Gastroesophageal sphincter (tissue), 4 donors: ENCODE measurements at places on chromosomes 6 and 20. TPM values are rescaled to one million over a fixed set of nuclear protein-coding genes. Genes with fewer than 3 reads are reported as not detected.
A peak's percentile ranks its signal among the peaks of the same experiment; 100 is the strongest.

VGLL2 gene
- not detected for total RNA-seq

DNA sequence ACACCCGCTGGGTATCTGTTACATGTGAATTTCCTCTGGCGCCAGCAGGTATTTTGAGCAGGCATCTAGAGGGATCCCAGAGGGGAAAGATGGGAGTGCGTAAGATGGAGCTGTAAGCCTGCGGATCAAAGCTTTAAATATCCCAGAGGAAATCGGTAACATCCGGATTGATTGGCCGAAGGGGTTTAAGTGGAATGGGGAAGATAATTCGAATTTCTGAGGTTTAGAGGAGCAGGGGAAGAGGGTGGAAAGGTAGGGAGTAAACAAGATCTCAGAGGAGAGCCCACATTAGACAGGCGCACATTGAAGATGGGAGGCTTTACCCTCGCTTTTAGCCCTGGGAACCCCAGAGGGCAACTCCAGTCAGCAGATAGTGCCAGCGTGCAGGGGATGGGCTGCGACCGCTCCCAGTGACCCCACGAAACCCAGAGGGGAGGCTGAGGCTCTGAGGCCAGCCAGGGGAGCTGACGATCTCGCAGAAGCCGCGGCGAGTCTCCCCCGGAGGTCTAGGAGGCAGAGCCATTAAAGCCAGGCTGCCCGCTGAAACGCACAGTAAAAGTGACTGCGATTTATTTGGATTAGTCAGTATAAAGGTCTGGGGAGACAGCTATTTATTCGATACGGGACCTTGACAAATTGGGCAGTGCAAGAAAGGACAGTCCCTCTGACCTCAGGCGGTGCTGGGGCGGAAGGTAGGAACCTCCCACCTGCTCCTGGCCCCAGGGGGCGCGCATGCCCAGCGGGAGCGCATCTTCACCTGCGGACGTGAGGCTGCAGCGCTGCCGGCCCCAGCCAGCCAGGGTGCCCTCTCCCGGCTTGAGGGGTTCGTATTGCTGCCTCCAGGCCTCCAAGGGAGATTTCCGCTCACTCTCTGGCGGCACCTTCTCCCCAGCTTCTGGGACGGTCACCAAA lies 34.3 kb upstream of the TCF21 start:
- peak; percentile 43 for ATAC-seq

CD24 gene
- 6.2 TPM for total RNA-seq

GRCh38 chr20:6513599-6513998 lies 253.9 kb upstream of the BMP2 start:
- no peak for ATAC-seq

DNA sequence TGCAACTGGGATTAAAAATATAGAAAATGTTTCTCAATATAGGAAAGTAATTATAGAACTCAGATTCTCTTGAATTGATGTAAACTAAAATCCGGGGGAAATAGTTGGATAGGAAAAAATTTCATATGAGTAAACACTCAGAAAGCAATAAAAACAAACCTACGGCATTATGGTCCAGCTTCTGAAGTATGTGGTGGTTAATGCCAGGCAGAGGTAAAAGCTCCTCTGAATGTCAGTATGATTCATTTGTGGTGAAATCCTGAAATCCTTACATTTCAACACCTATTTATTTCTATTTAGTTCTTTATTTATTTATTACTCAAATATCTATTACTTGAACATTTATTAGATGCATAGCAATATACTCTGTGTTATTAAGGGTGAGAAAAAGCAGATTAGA lies 145.1 kb downstream of the RIMS1 start:
- ATAC-seq = no peak

- ATAC-seq = peak; percentile 74
These were observed 4.8 kb downstream of the TRIM10 start for GRCh38 chr6:30156262-30156599.

- ATAC-seq = no peak
These were observed 134.2 kb upstream of the IFNGR1 start for GRCh38 chr6:137353346-137353745.

GRCh38 chr20:63252284-63252711 lies 2.0 kb downstream of the NKAIN4 start:
- ATAC-seq = no peak

GRCh38 chr6:117491916-117492315 lies 9.4 kb downstream of the DCBLD1 start:
- no peak for ATAC-seq

ZBTB12 gene
- 0.40 TPM for total RNA-seq

DNA sequence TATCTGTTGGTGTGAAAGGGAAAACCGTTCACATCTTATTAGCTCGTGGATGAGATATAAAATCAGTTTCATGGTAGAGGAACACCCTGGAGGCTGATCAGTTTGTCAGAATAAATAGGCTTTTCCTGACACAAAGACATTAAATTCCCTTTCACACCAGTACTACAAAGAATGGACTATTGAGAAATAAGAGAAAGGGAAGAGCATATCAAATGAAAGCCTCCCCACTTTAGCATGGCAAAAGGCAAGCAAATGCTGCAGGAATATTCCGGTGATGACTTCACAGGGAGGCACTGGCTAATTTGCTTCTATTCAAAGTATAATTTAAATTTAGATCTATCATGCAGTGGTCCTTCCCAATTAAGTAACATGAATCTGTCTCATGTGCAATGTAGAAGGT lies 115.9 kb upstream of the AGPAT4 start:
- no peak for ATAC-seq

DNA sequence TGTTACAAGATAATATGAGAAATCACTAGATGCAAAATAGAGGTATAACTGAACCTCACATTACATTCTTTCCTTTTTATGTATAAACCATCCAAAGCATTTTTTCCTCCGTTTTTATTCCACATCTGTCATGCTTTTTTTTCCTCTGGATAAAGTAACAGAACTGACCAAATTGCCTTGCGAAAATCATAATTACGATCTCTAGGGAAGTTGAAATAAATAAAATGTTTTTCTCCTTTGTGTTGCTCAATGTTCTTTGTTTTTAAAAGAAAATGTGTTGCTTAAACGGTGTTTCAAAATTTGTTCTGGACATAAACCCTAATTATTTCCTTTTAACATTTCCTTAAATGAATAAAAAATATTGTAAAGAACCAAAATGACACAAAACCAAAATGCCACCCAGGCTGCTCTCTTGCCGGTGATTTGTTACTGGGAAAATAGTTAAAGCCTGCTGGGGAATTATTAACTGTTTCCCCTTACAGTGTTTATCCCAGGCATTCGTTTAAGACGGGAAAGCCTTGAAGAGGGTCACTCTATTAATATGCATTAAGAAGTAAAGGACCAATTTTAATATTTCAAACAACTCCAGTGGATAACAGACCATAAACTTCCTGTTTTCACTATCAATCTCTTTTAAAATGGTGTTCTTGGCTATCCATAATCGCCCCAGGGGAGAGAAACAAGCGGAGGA lies 1.7 kb upstream of the ADGRB3 start:
- ATAC-seq = no peak

SIRPD gene
- total RNA-seq = not detected

DNA sequence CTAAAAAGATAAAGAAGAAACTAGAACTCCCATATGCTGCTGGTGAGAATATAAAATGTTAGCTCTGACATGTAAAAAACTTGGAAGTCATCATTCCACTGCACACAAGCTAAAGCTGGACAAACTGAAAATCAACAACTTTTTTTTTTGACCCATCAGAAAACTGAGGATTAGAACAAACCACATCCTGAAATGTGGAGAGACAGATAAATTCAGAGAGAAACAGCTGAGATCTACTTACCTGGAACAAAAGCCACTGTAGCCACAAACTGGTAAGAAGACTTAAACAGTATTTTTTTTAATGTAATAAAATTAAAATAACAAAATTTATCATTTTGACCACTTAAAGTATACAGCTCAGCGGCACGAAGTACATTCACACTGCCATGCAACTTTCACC lies 408.5 kb upstream of the RGS17 start:
- ATAC-seq = no peak

C20orf141 gene
- not detected for total RNA-seq

DNA sequence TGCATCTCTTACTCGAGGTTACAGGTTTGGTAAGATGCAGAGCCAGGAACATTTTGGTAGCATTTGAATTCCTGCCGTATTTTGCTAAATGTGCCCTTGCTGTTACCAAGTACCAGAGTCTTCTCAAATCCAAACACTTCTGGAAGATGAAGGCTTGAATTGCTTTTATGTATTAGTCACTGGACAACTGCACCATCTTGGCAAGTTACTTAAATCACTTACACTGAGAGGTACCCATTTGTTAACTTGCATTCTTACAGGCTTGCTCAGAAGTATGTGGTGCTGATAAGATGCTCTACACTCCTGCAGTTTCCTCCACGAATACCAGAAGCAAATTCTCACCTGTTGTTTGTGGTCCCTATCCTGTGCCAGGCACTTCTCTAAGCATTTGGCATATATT lies 12.7 kb downstream of the IL22RA2 start:
- ATAC-seq = no peak

- no peak for ATAC-seq
These were observed 37.4 kb upstream of the TXLNB start for GRCh38 chr6:139329224-139329623.

DNA sequence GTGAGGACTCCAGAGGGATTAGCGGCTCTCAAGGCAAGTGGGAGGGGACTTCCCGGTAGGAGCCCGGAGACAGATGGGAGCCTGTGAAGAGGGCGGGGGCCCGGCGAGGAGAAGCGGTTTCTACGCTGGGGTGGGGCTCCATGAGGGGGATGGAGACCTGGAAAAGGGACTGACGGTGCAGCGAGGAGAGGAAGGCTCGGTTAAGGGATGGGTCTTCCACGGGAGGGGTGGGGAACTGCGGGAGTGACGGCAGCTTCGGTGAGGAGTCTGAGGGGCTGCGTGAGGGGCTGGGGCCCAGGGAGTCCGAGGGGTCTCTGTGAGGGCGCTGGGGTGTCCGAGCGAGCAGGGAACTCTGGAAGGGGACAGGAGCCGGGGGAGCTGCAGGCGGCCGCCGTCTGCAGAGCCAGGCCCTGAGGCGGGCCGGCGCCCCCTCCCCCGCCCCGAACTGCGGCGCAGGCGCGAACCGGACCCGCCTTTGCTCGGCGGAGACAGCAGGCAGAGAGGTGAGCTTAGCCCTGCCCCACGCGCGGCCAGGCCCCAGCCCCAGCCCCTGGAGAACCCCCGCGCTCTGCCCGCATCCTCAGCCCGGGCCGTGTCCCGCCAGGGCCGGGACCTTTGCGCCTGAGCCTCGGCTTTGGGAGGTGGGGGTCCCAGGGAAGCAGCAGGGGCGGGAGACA lies at the start of gene NRSN2:
NRSN2 (plus strand) TSS at position 472 of the 677 bp plus-strand sequence. CDS start 2,533 bp downstream, outside the sequence.
- ATAC-seq = peak; percentile 62

GRCh38 chr6:41372832-41373626 lies 37.6 kb downstream of the NCR2 start:
- no peak for ATAC-seq

OLIG3 gene
- total RNA-seq = not detected

GRCh38 chr6:143115728-143116127 lies 55.0 kb downstream of the AIG1 start:
- ATAC-seq = no peak

- ATAC-seq = no peak
These were observed 83.3 kb downstream of the CHD6 start for GRCh38 chr20:41534842-41535241.

DNA sequence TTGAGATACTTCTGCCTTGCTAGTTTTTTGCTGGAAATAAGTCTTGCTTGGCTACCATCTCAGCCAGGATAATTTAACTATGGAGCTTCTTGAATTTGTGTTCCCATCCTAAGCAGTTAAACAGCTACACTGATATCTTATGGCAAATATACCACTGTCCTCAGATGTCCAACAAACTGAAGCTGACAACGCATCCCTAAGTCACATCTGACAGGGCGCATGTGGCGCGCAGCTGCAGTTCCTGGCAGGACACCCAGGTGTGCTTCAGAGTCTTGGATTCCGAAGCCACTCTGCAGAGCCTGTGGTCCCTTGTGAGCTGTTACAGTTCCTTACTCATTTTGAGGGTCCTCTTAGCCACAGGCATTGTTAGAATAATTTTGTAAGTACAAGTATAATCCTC lies 127.9 kb downstream of the WDR27 start:
- ATAC-seq = no peak

BFSP1 gene
- total RNA-seq = 5.9 TPM

RAD21L1 gene
- not detected for total RNA-seq

GRCh38 chr6:121393731-121394505 lies 41.5 kb upstream of the GJA1 start:
- no peak for ATAC-seq

- no peak for ATAC-seq
These were observed 57.4 kb upstream of the CCDC167 start for GRCh38 chr6:37556881-37557644.

- ATAC-seq = no peak
These were observed 202.3 kb downstream of the DLL1 start for GRCh38 chr6:170088582-170088955.

- ATAC-seq = no peak
These were observed 49.9 kb downstream of the SLC35A1 start for GRCh38 chr6:87522686-87523085.

CBLN4 gene
- 0.40 TPM for total RNA-seq

FAM184A gene
- total RNA-seq = 8.3 TPM

EPHA7 gene
- total RNA-seq = 162 TPM

DNA sequence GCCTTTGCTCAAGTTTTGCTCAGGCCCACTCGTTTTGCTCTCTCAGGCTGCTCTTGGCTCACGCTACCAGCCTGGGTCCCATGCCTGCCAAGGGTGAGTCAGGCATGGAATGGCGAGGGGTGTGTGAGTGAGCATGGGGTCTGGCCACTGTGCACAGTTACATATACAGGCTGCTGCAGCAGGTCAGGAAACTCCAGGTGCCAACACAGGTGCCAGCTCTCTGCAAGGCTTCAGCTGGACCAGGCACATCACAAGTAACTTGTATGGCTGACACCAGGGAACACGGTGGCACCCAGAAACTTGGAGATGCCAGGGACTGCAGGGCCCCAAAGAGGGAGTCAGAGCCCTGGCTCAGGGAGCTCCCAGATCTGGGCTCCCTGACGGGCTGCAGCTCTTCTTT lies 146.8 kb downstream of the BTBD3 start:
- ATAC-seq = no peak

DNA sequence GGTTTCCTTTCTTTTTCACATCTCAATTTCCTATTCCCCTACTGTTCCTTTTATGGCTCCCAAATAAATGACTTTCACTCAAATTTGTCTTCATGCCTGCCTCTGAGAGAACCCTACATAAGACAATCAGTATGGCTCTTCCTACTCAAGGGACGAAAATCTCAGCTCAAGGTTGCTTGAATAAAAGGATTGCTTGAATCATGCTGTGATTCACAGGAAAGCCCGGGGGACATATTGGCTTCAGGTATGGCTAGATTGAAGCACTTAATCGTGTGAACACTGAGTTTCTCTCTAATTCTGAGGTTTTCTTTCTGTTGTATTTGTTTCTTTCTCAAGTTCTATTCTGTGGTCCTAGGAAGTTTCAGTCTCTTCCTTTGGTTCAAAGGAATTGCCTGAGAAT lies 140.3 kb upstream of the SULF2 start:
- ATAC-seq = no peak

CD93 gene
- 20.4 TPM for total RNA-seq

GRCh38 chr20:59051666-59052185 lies 9.1 kb upstream of the PRELID3B start:
- no peak for ATAC-seq

CLPSL2 gene
- total RNA-seq = not detected
